ENCODE measurements at places on chromosomes 3 and 15.

DNA sequence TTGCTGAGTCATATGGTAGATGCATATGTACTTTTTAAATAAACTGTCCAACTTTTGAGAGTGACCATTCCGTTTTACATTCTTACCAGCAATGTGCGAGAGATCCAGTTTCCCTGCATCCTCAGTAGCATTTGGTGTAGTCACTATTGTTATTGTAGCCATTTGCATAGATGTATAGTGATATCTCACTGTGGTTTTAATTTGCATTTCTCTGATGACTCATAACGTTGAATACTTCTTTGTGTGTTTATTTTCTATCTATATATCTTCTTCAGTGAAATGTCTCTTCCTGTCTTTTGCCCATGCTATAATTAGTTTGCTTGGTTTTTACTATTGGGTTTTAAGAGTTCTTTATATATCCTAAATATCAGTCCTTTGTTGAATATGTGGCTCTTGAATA lies 255.7 kb upstream of the GRM7 start:
- DNase-seq = no peak

DNA sequence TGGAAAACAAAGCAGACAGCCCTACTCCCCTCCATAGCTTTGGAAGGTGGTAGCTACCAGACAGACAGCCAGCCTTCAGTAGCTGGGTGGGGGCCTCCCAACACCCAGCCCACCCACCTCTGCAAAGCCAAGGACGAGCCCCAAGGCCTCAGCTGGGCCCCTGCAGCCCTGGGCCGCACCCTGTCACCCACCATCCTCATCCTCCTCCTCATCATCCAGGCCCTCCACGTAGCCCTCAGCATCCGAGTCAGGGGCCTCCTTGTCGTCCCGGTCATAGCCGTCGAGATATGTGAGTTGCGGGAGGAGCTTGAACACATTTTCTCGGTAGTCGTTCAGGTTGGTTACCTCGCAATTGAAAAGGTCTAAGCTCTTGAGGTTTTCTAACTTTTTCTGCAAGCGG lies 36.5 kb downstream of the ANP32A start:
- DNase-seq = no peak

DNA sequence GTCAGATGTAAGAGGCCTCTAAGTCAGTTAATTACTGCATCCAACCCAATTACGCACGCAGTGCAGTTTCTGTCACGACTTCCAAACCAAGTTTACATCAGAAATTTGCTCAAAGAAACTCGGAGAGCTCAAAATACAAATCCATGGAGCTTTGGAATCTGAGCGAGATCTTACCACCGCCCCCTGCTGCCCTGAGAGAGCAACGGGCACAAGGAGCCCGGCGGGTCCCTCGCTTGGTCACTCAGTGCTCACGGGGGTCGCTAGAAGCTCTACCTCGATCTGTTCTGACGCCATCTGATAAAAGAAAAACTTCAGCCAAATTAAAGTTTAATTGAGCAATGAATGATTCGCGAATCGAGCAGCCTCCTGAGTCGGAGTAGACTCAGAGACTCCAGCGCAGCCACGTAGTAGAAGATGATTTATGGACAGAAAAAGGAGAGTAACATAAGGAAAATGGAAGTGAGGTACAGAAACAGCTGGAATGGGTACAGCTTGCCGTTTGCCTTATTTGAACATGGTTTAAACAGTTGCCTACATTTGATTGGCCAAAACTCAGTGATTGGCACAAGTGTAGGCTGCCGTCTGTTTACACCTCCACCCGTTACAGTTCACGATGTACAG lies 232.7 kb upstream of the ATP10A start:
- DNase-seq = no peak

GRCh38 chr3:40190056-40190455 lies 119.5 kb upstream of the EIF1B start:
- no peak for DNase-seq

DNA sequence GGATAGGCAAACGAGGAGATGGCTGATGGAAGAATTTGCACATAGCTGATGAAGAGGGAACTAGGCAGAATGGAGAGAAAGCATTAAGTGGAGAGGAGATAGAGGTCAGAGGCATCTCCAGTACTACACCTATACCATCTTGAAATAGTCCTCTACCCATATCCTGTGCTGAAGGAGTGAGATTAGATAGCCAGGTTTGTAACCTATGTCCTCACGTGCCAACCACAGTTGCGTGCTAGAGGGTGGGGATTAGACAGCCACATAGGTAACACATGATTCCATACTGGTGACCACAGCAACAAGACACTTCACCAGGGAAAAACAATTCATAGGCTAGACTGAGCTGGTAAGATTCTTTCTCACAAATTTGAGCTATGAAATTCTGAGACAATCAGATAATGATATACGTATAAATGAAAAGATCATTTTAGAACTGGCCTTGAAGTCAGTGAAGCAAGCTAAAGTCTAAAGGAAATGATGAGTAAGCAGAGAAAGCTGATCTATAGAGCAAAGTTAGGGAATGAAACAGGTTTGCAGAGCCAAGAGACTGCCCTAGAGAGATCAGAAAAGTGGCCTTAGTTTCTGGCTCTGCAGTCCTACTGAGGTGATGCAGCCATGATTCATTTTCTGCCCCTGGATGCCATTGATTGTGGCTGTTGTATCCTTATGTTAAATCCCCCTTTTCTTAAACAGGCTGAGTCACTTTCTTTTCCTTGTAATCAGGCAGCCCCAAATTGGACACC lies 17.7 kb downstream of the MYNN start:
- no peak for DNase-seq

DNA sequence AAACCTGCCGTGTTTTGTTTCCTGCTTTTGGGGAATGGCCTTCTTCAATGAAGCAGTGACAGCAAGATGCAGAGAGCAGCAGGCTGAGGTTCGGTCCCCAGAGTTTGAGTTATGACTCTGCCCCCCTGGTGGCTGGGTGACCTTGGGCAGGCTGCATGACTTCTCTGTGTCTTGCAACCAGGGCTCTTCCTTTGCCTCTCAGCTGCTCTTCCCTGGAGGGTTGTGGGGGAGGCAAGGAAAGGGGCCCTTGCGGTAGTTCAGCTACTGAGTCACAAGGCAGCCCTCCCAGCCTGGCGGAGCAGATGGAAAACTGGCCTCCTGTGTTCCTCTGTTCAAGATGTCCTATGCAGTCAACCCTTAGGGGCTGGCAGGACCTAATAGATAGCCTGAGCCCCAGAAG lies 17.1 kb downstream of the CTXND1 start:
- DNase-seq = no peak

- no peak for DNase-seq
Observed at GRCh38 chr15:68080783-68081182, 26.7 kb downstream of the PIAS1 start.

GRCh38 chr3:15330031-15330596 lies 2.3 kb downstream of the SH3BP5 start:
- no peak for DNase-seq

GRCh38 chr15:101773496-101774100 lies 29.7 kb upstream of the OR4F6 start:
- no peak for DNase-seq

DNA sequence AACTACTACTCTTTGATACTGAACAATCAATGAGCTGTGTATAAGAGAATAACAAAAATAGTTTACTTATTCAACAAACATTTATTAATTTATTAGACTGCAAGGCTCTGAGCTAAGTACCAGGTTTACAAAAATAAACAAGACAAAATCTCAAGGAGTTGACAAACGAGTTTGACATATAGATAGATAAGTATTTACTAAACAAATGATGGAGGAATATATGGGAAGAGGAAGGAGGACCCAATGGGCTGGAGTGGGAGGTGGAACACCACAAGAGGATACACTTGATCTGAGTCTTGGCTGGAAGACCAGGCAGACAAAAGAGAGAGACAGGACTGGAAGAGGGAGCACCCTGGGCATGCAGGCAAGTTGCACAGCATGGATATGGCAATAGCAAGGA lies 47.5 kb upstream of the FSIP1 start:
- no peak for DNase-seq

GRCh38 chr3:48092270-48092669 lies 76.1 kb upstream of the MAP4 start:
- DNase-seq = no peak

DNA sequence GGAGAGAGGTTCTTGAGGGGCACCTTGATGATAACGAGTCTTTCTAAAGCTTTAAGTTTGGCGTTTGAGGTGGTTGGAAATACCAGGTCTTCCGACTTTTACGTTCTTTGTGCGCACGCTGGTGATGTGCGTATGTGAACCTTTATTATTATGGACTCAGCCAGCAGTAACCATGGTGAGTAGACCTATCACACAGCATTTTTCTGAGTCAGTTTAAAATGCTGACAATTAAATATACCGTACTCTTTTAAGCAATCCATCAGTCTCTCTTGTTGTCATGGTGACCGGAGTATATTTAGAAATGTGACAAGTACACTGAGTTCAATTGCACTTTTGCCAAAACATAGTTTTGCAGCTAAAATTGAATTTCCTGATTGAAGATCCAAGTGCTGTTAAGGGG lies 172.2 kb downstream of the LPP start:
- no peak for DNase-seq

GRCh38 chr3:31253782-31254181 lies 278.9 kb upstream of the STT3B start:
- no peak for DNase-seq

- no peak for DNase-seq
Observed at GRCh38 chr3:41182504-41183059, 16.7 kb upstream of the CTNNB1 start.

DNA sequence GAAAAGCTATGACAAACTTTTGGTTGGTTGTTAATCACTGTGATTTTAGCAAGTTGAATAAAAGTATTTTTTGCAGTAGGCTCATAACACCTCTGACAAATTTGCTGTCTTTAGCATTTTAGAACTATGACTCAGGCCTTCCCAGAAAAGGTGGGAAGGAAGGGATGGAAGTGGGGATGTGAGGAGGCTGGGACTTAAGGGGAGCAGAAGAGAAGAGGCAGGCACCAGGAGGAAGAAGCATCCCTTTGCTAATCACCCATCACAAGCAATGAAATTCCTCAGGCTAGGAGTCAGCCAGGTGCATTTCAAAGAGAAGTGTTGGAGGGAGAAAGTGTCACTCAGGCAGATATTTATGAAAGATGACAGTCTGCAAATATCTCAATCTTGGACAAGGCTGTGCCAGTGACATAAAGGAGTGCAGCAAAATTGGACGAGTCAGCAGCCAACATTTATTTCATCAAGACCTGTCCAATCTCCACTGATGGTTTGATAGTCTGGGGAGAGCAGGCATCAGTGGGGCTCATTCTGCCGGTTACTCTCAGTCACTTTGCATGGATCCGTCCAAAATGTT lies 337.3 kb upstream of the ARRDC4 start:
- DNase-seq = no peak

DNA sequence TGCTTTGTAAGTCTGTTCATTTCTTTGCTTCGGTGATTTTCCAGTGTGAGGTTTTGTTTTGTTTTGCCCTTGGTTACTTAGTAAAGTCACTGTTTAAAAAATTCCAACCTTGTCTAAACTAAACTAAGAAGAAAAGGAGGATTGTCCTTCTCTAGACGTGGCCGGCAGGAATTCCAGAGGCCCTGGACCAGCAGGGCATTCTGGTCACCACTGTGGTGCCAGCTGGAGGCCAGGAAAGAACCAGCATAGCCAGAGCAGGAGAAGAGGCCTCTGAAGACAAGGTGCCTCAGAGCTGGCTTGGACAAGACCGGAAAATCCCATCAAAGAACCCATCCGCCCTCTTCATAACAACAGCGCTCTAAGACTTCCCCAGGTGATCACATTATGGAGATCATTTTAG lies 8.2 kb downstream of the PLOD2 start:
- DNase-seq = peak; percentile 58

- DNase-seq = no peak
Observed at GRCh38 chr3:194422188-194422587, 23.1 kb upstream of the GP5 start.

Data from chondrocyte (in vitro differentiated cells).